ENCODE measurements at places on chromosomes 6 and 20.
A peak's percentile ranks its signal among the peaks of the same experiment; 100 is the strongest.

- DNase-seq, result no peak
Observed at GRCh38 chr6:135853227-135853626, 1.7 kb downstream of the PDE7B start.

- no peak for DNase-seq
Observed at GRCh38 chr20:20520776-20521175, 152.9 kb downstream of the INSM1 start.

GRCh38 chr20:32497589-32498224 is 87.4 kb downstream of the NOL4L start:
- DNase-seq, result peak; percentile 29

DNA sequence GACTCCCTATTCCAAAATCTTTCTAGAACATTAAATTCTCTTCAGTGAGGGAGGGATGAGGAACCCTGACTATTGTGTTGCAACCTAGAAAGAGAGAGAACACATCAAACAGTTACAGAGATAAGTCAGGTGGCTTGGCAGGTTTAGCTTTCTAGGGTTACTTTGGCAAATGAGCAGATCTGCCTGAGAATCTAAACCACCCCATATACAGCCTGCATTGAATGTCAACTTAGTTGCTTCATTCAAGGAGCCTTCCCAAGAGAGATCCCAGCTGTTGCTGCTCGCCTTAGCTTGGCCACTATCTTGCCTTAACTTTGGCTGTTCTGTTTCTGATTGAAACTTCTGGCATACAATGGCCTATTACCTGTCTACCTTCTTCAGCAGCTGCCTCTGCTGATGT is 74.7 kb upstream of the TCF21 start:
- DNase-seq, result no peak

GRCh38 chr6:92404281-92404680 is 1015.1 kb downstream of the EPHA7 start:
- DNase-seq, result no peak

DNA sequence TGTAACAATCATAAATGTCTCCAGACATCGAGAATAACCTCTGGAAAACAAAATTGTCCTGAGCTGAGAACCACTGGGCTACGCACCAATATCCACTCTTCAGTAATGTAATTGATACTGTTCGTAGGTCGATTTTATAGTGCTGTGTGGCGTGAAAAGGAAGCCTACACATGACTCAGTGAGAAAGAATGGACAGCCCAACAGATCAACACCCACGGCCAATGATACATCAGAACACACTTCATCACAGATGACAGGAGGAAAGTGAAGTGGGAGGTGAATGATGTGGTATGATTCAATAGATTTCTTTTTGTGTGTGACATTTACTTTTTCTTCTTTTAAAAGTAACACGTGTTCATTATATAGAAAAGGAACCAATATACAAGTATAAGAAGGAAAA is 93.5 kb downstream of the RPS12 start:
- no peak for DNase-seq

DNA sequence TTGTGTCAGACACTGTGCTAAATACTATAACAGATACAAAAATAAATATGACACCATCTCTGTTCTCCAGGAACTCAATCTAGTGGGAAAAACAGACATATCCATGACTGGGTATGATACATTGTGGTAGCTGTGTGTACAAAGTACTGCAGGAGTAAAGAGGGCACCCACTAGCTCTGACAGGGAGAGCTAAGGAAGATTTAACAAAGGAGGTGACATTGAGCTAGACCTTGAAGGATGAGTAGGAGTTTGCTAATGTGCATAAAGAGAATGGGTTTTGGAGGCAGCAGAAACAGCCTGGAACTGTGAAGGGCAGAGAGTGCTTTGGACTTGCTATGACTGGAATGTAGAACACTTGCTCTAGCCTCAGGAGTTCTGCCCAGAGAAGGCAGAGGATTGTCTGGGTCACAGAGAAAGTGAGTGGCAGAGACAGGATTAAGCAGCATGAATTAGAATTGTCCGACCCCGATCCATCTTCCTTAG is 14.4 kb downstream of the MMP24 start:
- DNase-seq, result no peak

DNA sequence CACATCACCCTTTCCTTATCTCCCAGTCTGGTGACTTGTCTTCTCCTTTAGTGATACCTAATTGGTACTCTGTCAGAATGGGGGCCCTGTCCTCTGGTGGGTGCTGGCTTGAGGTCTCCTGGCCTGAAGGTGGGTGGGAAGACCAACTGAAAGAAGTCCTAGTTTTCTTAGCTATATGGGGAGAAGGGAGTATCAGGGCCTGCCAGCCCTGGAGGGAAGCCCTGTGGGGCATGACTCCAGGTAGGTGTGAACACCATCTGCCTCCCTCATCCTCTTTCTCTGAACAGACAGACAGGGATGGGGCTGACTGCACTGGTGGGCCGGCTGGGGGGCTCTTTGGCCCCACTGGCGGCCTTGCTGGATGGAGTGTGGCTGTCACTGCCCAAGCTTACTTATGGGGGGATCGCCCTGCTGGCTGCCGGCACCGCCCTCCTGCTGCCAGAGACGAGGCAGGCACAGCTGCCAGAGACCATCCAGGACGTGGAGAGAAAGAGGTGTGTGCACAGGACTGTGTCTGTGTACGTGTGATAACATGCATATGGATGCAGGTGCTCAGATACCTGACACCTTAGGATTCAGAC is 4.8 kb downstream of the CRIP3 start:
- no peak for DNase-seq

GRCh38 chr6:31048099-31048498 is 37.8 kb downstream of the MUC22 start:
- no peak for DNase-seq

DNA sequence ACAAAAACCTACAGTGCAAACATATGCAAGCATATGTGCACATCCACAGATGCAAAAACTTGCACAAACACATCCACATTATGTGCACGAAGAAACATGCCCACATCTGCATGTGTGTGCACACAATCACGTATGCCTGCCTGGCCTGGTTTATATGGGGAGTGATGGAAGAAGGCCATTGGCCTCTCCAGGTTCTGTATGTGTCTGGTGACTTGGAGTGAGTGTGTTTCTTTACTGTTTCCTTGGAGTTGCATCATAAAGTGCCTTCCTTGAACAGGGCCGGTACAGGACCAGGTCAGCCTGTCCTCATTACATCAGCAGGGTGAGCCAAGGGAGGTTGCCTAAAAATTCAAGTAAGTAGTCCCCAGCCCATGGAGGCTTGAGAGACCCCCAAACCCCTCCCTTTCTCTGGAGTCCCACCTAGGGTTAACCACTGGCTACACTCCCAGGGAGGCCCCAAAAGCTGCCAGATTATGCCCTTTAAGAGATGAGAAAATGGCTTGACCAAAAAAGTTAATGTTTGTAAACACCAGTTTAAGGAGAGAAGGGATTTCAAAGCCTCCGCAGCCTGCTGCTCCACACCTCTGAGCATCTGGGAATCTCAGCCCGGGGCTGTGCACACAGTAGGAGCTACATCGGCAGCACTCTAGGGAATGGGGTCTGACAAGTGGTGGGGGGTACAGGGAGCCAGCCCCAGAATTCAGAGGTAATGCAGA is 140.8 kb downstream of the VEGFA start:
- DNase-seq, result no peak

Measured in CD4-positive, alpha-beta T cell (primary cell).